ENCODE measurements at places on chromosomes 2 and 18. TPM values are rescaled to one million over a fixed set of nuclear protein-coding genes. Genes with fewer than 3 reads are reported as not detected.

DNA sequence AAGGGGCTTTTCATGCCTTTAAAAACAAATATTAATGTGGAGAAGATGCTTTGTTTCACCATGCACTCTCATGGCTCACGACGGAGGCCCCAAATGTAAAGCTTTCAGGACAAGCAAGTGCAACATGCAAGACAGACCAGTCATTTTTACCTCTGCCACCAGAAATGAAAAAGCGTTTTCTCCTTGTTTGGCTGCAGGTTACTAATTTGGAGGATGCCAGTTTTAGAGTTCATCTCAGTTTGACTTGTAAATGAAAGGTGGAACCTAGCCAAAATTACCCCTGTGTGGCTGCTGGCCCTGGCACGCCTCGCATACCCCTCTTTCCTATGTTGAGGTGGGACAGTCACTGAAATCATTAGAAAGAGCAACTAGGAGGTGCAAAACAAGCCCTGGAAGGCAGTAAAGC is 138.6 kb downstream of the BCL2 start:
- DNase-seq, result no peak

DNA sequence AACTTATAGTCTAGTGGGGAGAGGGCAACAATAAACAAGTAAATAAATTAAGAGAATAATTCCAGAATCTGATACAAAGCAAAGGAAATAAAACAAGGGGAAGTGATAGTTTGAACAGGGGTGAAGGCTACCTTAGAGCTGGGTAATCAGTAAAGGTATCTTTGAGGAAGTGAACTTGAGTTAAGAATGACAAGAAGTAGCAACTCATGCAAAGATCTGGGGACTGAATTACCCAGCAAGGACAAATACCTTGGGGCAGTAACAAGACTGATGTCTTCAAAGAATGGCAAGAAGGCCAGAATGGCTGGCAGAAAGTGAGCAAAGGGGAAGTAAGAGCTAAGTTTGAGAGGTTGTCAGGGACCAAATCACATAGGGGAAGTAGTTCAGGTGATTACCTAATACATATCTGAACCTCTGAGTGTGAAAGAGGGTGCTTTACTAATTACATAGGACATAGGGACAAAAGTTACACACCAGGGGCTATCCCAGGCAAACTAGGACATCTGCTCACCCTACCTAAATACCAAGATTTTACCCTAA is 244.6 kb upstream of the HNRNPA3 start:
- DNase-seq, result no peak

GRCh38 chr2:231716666-231717280 is 8.4 kb downstream of the PTMA start:
- no peak for DNase-seq

Gene RPRM
- not detected for total RNA-seq

DNA sequence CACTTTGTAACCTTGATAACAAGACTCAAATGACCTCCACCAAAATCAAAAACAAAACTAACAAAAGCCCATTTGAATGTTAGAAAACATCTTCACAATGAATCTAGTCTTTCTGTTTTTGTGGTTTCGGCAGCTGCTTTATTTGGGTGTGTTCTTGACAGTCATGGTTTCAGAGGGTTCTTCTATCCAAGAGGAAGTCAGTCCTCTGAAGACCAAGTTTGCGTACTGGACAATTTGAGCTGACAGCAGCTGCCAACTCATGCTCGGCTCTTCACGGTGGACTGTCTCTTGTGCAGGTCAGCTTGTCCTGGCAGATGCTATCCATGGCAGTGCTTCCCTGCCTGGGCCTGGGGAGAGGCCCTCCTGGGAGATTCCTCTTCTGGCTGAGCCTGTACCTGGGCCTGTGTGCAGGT is 91.0 kb downstream of the TMEM17 start:
- no peak for DNase-seq

Gene BMP10
- total RNA-seq, result not detected

DNA sequence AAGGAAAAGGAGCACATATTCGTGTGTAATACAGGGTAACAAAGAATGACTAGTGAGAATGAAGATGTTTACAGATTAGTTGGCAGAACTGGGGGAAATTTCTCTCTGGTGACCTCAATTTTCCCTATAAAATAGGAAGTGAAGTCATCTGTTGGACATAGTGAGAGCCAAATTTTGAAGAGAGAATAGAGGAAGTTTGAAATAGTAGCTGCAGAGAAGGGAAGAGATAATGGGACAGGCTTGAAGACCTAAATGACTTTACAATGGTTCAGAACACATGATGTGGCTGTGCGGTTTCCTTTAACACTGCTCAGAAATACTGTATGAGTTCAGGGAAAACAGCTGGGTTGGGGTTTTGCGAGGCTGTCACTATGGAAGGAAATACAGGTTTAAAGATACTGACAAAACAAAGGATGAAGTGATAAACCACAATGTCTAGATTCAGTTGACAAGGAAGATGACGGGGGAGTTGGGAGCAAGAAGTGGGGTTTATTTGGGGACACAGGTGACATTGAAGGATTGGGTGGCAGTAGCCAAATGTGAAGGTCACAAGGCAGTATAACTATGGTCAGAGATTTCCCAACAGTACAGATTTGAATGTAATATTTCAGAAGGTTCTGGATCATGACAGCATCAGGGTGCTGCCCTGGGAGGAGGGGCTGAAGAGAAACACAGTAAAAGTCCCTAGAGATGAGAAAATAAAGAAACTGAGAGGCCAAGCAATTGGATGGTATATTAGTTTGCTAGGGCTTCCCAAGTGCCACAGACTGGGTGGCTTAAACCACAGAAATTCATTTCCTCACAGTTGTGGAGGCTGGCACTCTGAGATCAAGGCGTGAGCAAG is 82.6 kb upstream of the TANK start:
- no peak for DNase-seq

GRCh38 chr2:63875559-63876245 is 34.0 kb downstream of the UGP2 start:
- DNase-seq, result no peak

GRCh38 chr2:23721454-23721826 is 205.5 kb downstream of the ATAD2B start:
- no peak for DNase-seq

GRCh38 chr18:692824-693223 is 19.6 kb downstream of the ENOSF1 start:
- no peak for DNase-seq

DNA sequence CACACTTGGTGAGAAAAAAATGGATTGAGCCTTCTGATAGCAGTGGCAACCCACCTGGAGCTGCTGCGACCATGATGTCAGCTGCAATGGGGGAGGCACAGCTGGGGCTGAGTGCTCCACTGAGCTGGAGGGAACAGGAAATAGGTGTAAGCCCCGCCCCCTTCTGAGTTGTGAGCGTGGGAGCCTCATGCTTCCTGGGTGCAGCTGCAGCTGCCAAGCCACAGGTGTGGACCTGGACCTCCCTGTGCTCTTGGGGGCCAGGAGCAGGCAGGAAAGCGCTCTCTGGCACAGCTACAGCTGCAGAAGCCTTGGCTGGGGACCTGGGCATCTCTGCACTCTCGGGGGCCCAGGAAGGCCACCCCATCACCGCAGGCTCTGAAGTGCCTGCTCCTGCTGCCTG is 970.6 kb downstream of the DCDC2C start:
- DNase-seq, result no peak

Gene SALL3
- 3.0 TPM for total RNA-seq

Gene LIMS1
- total RNA-seq, result 58.3 TPM
